NCI-H146 (cell line): ENCODE measurements at places on chromosomes 1 and 21.

- DNase-seq, result no peak
Observed at GRCh38 chr1:66243548-66244130, 290.3 kb upstream of the SGIP1 start.

- DNase-seq, result no peak
Observed at GRCh38 chr1:154689083-154689482, 81.1 kb upstream of the ADAR start.

- DNase-seq, result no peak
Observed at GRCh38 chr1:114467491-114467890, 43.5 kb downstream of the TRIM33 start.

DNA sequence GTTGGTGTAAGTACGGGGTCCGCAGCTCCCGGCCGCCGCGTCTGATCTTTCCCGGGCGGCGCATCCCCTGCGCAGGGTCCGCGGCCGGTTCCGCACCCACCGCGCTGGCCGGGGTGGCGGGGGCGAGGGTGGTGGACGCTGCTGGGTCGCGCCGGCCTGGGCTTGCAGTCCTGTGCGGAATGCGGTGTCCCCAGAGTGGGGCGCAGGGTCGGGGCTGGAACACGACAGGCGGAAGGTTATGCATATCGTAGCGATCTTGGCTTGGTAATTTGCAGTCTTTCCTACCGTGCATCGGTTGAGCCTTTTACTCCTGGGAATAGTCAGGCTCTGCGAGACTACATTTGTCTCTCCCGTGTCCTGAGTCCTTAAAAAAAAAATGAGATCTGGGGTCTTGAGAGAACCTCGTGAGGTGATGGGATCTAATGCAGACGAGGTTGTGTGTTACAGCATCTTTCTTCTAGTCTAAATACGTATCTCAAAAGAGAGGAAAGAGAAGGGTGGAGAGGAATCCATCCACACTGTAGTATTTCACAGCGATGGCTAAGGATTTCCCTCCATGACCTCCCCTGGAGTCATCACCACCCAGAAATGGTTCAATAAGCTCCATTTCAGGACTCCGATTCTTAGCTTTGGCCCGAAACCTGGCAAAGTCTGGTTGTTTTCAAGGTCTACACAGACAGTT is 572 bp downstream of the ATP1B1 start:
- peak; percentile 52 for DNase-seq

DNA sequence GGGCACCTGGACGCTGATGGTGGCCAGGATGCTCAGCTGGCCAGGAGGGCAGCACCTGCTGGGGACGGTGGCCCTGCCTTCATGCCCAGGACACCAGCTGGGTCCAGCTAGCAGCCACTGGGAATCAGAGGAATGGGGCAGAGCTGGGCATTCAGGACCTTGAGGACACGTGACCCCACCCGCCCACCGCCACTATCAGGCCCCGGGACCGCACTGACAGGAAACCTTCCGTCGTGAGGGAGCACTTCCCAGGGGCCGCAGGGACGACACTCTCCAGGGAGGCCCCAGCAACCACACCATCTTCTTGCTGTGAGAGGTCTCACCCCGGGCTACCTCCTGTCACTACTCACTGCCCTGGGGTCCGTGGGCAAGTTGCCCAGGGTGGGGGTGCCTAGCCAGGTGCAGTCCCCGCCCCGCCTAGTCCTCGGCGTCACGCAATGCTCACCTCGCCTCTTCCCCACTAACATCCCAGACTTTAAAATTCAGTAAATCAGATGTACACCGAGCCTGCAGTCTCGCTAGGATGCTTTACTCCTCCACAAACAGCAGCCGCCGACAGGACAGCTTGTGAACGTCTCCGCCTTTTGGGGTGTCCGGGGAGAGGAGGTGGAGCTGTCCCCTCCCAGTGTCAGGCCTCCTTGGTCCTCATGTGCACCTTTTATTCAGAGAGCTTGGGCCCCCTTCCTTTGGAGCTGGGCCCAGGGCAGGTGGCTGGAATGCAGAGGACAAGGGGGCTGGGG is 4.9 kb downstream of the VWA1 start:
- no peak for DNase-seq

- DNase-seq, result no peak
Observed at GRCh38 chr1:30763651-30764248, 6.2 kb upstream of the LAPTM5 start.

DNA sequence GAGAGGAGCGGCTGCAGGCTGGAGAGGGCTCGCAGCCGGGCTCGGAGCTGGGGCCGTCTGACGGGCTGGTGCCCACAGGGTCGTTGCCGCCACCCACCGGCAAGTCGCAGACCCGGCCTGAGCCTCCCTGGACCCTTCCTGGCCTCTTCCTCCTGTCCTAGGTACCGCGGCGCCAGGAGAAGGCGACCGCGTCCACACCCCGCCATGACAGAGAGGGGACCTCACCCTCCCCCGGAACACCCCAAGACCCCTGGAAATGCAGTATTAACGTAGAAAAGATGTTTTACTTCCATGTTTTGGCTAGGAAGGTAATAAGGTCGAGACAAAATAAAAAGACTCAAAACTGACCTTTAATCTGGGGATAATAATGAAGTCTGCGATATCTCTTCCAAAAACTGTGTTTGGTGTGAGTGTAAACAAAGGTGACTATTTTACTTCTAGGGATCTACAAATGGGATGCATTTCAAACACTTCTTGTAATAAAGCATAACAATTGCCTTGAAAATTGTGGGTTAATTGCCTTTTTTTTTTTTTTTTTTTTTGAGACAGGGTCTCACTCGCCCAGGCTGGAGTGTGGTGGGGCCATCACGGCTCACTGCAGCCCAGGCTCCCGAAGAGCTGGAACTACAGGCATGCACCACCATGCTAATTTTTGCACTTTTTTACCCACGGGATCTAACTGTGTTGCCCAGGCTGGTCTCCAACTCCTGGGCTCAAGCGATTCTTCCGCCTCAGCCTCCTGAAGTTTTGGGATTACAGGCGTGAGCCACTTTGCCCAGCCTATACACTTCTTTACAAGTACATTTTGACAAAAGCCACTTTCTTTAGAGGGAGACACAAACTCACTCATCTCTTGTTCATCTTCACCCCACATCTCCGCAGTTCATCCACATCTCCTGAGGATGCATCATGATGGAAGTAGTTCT is 838 bp upstream of the RSRP1 start:
- no peak for DNase-seq

DNA sequence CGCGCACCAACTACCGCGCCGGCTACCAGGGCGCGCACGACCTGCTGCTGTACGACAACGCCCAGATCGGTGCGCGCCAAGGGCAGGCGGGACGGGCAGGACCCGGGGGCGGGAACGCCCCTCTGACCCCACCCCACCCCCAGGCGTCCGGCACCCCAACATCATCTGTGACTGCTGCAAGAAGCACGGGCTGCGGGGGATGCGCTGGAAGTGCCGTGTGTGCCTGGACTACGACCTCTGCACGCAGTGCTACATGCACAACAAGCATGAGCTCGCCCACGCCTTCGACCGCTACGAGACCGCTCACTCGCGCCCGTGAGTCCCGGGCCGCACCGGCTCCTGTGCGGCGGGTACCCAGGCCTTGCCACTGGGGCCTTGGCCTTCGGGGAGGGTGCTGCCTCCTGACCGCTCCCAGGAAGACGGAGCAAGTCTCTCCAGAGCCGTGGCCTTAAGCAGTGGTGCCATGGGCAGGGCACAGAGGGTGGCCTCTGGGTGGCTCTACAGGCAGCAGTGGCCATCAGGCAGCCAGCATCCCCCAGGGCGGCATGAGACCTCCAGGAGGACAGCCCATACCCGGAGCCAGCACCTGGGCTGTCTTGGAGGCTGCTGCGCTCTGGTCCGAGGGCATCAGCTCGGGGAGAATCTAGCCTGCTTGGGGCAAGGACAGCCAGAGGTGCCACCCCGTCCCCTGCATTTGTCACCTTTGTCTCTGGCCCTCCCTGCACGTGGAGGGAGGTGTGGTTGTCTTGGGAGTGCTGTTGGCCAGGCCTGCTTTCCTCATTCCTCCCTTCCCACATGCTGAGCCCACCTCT is 8.1 kb upstream of the MMP23B start:
- no peak for DNase-seq

- DNase-seq, result no peak
Observed at GRCh38 chr21:38993561-38993960, 187.8 kb downstream of the ETS2 start.

- DNase-seq, result no peak
Observed at GRCh38 chr1:234871710-234872271, 256.8 kb downstream of the TOMM20 start.

DNA sequence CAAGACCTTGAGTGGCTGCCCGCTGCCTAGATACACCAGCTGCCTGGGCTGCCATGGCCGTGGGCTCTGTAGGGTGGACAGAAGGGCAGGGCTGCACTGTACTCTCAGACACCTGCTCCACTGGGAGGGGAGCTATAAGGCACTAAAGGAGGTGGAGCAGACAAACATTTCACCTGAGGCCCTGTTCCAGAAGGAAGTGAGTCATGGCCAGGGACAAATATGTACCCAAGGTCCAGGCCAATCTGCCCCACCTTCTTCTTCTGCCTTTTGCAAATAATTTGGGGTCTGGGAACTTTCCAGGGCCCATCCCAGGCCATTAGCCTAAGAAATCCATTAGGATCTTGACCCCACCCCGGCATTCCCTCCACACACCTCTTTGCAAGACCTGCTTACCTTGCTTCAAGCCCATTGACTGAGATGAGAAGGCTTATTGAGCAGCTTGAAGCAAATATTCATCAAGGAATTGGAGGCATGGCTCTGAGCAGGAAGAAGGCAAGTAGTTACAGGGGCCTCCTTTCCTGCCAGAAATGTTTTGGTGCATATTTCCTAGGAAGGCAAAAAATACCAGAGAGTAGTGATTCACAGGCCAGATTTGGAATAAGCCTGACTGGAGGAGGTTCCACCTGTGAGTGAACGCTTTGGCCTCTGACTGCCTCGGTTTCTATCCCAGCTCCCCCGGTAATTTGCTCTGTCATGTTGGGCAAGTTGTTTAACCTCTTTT is at the start of gene CAPN8:
TSS of gene CAPN8 (minus strand) at position 110 of the 721 bp plus-strand sequence. CDS start at position 55, 55 bp downstream.
- peak; percentile 14 for DNase-seq

GRCh38 chr1:91527266-91527765 is 26.7 kb downstream of the CDC7 start:
- no peak for DNase-seq

GRCh38 chr1:95506736-95507414 is 272.9 kb downstream of the RWDD3 start:
- DNase-seq, result no peak

- DNase-seq, result no peak
Observed at GRCh38 chr1:77652970-77653516, 29.4 kb downstream of the ZZZ3 start.

- peak; percentile 89 for DNase-seq
Observed at GRCh38 chr1:26145041-26145959, 13.6 kb upstream of the FAM110D start.

- DNase-seq, result peak; percentile 85
Observed at GRCh38 chr1:212558693-212559480, 49.7 kb upstream of the ATF3 start.

DNA sequence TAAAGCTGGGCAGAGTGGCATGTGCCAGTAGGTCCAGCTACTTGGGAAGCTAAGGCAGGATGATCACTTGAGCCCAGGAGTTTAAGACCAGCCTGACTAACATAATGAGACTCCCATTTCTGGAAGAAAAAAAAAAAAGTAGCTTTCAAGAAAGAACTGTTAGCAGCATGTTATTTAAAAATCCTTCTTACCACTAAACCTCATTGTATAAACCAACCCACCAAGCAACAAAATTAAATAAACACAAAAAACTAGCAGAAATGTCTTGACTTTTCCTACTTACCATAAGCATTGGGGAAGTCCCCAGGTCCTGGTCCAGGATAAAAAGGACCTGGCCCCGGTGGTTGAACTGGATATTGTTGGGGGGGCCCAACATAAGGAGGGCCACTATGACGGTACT is 192.9 kb upstream of the HP1BP3 start:
- no peak for DNase-seq

DNA sequence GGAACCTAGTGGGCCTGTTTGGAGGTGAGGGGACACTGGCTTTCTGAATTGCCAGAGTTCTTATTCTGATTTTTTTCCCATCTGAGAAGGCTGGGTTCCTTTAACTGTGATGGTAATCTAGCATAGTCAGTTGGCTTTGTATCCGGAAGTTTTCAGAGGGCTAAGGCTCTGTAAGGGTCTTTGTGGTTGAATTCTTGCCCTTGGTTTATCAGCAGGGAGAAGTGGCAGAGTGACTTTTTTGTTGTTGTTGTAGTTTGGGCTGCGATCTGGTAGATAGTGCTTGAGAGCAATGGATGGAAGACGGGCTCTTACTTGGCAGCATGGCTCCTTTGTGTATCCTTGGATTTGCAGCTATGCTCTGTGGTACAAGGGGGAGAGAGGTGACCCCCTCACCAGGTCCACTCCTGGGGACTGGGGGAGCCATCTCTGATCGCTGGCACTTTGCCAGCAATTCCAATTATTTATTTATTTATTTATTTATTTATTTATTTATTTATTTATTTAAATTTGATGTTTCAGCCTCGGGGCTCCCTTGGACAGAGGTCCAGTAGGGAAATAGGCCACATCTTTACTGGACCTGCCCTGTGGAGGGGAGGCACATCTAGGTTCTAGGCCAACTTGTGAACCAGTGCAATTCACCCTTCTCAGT is 18.5 kb downstream of the TCP10L start:
- no peak for DNase-seq

GRCh38 chr1:204744107-204744779 is 58.7 kb upstream of the LRRN2 start:
- no peak for DNase-seq

- DNase-seq, result no peak
Observed at GRCh38 chr1:230971771-230972170, 6.9 kb downstream of the TTC13 start.

- no peak for DNase-seq
Observed at GRCh38 chr1:8423269-8423691, 105.4 kb downstream of the SLC45A1 start.

DNA sequence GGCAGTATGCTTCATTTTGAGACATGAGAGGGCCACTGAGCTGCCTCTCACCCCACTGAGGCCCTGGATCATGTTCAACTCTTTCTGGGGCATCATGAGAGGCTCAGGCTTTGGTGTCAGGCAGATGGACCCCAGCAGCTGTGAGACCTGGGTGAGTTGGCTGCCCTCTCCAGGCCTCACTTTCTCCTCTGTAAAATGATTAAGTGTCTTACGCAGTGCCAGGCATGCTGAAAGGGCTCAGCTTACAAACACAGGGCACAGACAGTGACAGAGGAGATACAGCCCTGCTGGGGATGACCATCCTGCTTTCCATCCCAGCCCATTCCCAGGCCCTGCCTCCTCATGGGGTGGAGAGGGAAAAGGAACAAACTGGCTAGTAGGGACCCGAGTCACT is 387.4 kb downstream of the MATN1 start:
- no peak for DNase-seq

- DNase-seq, result peak; percentile 30
Observed at GRCh38 chr1:21139601-21140000, 37.1 kb downstream of the EIF4G3 start.

GRCh38 chr1:198700396-198700795 is 61.6 kb downstream of the PTPRC start:
- DNase-seq, result no peak

DNA sequence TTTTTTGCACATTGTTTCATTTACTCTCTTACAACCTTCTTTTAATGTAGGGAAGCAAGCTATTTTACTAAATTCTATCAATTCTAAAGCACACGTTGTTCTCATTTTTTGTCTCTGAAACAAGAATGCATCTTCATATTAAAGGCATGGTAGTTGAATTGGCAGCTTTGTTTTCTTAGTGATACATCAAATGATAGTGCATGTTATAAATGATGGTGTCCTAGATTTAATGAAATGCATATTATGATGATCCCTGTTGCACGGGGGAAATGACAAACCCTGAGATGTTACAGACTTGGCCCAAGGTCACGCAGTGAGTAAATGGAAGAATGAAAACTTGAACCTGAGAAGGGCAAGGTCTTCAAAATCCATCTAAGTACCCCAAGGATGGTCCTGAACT is 213.1 kb downstream of the KAZN start:
- no peak for DNase-seq

- no peak for DNase-seq
Observed at GRCh38 chr21:32162727-32163320, 116.0 kb downstream of the MIS18A start.
